ENCODE measurements at places on chromosomes 16 and 17.

DNA sequence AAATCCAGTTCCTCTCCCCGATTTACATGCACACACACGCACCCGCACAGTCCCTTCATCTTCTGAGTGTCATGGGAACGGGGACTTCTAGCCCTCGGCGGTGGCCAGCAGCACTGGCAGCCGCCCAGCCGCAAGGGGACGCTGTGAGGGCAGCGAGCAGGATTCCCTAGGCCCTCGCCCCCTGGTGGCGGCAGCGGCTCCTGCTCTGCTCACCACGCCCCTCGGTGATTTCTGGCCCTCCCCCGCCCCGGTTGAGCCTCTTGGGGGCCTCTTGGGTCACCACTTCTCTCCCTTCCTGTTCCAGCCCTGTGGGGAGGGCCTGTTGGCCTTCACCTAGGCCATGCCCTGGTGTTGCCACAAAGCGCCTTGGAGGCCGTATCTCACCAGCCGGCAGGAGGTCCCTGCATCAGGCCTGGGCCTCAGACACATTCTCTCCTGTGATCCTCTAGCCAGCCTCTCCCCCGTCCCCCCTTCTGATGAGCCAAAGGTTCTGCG is 75.2 kb upstream of the KSR1 start:
- DNase-seq: peak; percentile 84

DNA sequence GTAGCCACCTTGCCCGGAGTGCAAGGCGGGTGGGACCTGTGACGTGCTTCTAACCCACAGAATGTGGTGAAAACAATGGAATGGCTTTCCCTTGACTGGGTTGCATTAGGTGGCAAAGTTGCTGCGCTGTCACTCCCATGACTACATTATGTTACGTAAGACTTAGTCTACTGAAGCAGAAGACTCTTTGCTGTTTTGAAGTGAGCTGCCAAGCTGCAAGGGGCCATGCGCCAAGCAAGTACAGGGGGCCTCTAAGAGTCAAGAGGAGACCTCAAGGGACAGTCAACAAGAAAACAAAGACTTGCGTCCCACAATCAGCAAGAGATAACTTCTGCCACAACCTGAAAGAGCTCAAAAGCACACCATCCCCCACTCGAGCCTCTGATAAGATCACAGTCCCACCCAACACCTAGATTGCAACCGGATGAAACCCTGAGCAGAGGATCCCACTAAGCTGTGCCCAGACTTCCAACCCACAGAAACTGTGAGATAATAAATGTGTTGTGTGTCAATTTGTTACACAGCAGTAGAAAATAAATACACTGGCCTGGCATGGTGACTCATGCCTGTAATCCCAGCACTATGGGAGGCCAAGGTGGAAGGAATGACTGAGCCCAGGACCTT is 16.5 kb downstream of the ANKRD11 start:
- DNase-seq: no peak

DNA sequence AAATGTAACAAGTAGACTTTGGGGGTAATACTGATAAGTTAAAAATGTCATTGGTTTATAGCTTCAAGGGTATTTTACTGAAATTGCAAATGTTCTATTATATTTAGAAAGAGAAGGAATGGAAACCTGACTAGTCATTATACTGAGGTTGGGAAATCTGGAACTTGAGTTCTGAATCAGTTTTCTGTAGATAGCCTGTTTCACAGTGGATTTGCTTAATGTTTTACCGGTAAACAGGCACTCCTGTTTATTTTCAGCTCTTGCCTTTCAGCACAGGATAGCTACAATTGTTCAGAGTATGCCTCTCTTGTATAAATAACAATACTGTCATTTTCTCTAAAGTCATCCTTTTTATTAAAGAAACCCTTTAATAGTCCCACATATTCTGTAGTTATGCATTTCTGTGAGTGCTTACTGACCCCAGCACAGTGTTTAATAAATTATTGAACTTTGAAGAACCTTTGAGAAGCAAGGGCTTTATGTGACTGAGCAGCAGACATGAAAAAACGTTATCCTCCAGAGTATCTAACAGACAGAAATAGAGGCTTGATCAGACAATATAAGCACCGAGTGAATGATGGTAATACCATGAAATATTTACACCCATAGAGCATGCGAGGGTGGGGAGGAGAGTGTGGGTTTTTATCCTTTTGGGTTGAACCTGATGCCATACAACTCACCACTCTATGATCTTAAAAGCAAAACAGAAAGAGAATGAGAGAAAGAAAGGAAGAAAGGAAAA is 58.2 kb downstream of the FTO start:
- DNase-seq: no peak

DNA sequence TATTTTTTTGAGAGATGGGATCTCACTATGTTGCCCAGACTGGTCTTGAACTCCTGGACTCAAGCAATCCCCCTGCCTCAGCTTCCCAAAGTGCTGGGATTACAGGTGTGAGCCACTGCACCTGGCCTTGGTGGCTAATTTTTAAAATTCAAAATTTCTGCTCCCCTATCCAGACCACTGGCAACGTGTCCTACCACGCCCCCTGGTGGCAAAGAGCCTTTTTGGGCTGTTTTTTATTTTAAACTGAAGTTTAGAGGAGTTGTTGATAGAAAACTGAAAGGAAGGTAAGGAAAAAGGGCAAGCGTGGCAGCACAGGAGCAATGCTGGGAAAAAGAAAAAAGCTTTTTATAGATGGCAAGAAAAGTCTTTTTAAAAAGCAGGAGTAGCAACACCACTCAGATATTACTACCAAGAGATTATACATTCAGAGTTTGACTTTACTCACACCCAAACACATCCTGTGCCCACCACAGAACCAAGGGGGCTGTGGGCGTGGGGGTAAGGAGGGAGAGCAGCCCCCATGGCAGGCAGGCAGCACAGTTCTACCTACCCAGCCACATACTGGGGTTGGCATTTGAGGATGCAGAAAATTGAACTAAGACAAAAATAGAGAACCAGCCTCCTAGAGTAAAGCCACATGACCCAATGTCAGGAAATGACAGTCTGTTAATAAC is 4.2 kb upstream of the MXRA7 start:
- peak; percentile 47 for DNase-seq

DNA sequence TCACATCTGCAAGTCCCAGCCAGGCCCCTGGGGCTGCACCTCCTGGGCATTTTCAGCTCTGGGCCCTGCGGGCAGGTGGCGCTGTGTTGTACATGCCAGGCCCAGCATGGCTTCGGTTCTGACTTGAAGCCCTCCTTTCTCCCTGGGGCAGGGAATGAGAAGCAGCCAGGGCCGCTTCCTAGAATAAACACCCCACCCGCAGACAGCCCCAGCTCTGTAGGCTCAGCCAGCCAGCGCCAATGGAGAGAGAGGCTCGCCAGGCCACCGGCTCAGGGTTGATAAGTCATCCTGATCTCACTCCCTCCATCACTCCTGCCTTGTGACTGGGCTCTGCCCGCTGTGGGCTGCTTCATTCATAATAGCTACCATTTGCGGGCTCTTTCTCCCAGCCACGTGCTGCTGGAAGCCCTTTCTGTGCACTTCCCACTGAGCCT is 6.0 kb upstream of the GLIS2 start:
- DNase-seq: peak; percentile 56

DNA sequence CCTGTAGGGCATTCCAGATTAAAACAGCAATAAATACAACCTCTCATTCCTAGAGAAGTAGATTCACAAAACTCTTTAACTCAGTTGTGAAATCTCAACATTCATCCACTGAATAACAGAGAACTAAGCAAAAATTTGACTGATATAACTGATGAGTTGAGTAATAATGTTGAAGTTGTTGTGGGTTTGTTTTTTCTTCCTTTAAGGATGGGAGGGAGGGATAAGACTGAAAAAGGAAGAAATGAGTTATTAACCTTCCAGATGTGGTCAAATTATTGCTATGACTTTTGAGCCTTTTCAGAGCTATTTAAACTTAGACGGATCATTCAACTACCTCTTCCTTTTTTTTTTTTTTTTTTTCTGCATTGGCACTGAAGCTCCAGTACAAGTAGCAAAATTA is 38.6 kb downstream of the SKAP1 start:
- no peak for DNase-seq

- no peak for DNase-seq
These were observed 41.3 kb downstream of the GINS3 start for GRCh38 chr16:58433569-58433951.

DNA sequence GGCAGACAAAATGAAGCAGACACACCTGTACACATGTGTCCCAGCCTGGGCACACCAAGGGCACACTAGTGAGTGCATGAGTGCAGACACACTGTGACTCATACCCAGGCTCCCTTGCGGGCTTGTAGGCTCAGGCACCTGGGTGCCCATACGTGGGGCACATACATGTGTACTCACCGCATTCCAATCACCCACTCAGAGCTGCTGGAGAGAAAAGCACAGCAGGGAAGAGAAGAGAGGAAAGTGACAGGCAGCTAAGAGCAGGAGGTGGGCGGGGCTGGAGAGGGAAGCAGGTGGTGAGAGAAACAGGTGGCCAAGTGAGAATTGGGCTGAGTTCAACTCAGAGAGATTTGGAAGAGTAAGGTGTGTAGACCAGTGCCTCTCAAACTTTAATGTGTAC is 54.0 kb downstream of the TMEM132E start:
- peak; percentile 98 for DNase-seq

DNA sequence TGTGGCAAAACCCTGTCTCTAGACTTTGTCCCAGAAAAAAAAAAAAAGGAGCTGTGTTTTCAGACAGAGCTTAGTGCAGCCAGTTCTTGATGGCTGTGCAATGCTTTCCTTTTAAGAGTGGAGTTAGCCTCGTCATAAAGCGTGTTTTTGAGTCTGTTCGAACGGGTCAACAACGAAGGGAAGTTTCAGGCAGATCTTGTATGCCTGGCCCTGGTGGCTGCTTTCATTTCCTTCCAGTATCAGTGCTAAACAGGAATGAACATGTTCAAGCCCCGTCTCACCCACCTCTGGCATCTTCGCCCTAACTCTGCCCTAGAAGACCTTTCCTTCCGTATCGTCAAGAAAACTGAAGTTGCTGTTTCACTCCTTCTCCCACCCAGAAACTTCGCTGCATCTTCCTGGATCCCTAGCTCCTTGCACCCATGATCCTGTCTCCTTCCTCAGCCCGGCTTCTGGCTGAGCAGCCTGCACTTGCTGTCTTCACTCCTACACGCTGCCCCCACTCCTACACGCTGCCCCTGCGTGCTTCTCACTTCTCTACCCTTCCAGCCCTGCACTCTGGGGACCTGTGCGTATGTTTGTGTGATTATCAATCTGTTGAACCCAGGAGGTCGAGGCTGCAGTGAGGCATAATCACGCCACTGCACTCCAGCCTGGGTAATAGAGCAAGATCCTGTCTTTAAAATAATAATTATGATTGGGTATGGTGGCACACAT is 55.3 kb downstream of the USP10 start:
- DNase-seq: no peak

DNA sequence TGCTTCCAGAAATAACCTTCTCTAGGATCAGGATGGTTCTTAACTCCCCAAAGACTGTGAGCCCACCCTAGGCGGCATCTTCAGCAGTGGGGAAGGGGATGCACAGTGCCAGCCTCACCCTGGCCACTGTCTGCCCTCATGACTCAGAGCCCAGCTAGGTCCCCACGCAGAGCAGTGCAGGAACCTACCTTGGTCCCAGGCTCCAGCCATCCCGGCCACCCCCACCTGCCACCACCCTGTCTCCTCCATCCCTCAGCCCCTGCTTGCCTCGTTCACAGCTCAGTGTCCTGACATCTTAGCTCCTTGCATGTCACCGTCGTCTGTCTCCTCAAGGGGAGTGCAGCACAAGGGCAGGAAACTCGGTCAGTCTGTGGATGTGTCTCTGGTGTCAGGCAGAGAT is 16.1 kb upstream of the KRTAP17-1 start:
- DNase-seq: no peak

DNA sequence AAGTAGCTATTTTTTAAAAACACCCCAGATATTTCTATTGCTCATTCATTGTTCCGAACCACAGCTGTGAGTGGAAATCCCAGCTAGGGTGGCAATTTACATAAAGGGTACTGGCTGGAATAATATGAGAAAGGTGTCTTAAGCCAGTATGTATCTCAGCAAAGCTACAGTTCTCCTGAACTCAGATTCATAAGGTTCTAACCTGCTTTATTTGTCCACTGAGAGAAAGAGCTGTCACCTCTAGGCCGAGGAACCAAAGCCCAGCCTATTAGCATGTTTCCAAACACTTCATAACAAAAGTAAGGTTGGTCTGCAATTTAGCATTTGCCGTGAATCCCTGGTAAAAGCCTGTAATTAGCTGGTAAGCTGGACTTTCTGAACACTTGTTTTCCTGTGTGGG is 57.0 kb upstream of the CLEC19A start:
- no peak for DNase-seq

DNA sequence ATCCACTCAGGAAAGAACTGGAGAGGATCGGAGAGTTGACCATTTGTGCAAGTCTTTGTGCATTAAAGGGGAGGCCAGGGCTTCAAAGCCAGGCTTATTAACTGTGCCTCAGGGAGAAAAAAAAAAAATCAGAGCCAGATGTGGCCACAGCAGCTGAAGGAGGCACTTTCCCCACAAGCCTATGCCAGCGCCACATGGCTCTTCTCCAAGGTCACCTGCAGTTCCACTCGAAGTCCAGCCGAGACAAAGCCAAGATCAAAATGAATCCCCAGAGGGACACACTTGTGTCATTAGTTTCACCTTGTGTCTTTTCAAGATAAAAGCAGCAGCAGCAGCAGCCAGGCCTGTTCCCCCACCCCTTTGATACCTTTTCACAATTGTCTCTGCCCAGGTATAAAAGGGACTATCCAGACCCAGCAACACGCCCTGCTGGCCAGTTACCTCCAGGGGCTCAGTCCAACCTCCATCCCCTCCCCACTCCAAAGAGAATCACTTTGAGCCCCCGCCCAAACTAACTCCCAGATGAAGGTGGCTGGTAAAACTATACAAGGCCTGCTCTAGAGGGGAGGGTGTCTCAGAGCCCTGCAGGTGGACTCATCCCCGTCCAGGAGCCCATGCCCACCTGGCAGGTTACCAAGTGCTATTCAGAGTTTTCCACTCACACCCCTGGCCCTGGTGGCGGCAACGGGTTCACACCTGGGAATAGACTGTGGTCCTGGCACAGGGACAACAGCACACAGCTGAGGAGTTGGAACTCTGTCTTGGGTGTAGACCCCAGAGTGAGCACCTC is 29.2 kb downstream of the AXIN2 start:
- DNase-seq: no peak

DNA sequence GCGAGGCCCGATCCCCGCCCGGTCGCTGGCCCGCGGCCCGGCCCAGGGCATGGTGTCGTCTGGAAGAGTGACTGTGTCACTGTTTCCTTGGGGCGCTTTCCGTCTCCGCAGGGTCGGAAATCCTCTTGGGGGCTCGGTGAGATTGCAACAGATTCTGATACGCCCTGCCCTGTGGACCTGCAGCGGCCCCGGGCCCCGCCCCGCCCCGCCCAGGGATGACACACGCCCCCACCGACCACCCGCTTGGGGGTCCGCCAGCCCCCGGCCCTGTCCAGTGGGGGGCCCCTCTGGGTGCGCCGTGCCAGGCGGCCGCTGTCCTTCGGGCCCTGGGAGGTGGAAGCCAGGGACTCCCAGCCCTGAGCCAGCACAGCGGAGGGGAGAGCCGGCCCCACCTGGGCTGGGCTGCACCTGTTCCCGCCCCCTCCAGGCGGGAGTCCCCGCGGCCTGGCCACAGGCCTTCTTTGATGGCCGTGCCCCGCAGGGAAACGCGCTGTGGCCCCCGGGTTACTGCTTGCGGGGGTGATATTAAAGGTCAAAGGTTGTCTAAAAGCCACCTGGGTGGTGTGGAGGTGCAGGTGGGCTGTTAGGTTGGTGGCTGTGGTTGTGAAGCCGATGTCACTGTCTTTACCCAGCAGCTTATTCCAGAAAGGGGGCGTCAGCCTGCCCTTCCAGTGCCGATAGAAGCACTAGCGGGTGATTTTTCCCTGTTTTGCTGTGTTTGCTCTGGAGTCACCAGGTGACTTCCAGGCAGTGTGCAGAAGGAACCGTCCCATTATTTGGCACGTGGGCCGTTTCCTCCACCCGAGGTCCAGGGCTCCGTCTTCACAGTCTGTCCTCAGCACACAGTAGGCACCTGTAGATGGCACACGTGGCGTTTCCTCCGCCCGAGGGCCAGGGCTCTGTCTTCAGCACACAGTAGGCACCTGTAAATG is 752 bp downstream of the TBC1D24 start:
- DNase-seq: peak; percentile 20

Data from NCI-H345 (cell line).